ENCODE measurements at places on chromosomes 12 and 14.

DNA sequence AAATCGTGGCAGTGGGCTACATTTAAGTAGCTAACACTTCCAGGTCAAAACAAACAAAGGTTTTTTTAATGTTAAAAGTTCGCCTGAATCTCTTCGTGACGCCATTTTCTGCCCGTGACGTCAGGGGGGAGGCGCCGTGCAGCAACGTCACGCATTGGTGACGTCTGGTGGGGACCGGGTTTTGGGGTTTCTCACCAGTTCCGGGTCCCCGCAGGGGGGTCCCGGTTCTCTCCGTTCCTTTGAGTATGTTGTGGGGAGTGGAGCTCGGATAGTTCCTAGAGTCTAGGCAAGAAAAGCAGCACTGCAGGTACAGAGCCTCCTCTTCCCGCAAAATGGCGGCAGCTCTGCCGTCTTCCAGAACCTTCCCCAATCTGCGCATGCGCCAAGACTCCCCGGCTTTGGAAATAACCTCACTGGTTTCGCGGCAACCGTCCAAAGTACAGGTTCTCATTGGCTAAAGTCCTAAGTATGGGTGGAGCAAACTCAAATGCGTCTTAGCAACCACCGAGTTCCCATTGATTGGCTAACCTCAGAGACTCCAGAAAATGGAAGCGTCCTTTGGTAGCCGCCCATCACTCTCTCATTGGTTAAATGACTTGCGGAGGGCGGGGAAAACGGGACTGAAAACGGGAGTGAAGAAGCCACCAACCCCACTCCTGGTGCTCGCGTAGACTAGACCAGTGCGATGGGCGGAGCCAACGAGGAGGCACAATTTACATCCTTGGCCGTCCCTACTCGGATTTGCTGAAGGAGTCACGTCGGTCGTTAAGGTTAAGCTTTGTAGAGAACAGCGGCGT lies at the start of gene RBM23:
TSS of gene RBM23 (minus strand) at position 346 of the 797 bp plus-strand sequence.
- peak; percentile 99 for DNase-seq

- no peak for DNase-seq
These were observed 1226.5 kb downstream of the GALC start for GRCh38 chr14:86766469-86766868.

- DNase-seq, result no peak
These were observed 12.7 kb downstream of the PPP1R36 start for GRCh38 chr14:64562436-64562835.

- DNase-seq, result no peak
These were observed 23.6 kb downstream of the BDKRB1 start for GRCh38 chr14:96279564-96279963.

- DNase-seq, result no peak
These were observed 22.9 kb upstream of the CATSPERB start for GRCh38 chr14:91754819-91755218.

GRCh38 chr12:19031032-19031431 lies 98.5 kb upstream of the PLEKHA5 start:
- DNase-seq, result no peak

GRCh38 chr12:109944561-109945359 lies 44.7 kb downstream of the TCHP start:
- peak; percentile 31 for DNase-seq

- no peak for DNase-seq
These were observed 771.2 kb downstream of the FSCB start for GRCh38 chr14:43735932-43736331.

GRCh38 chr12:68175557-68176061 lies 16.1 kb upstream of the IFNG start:
- DNase-seq, result no peak

- no peak for DNase-seq
These were observed 277.4 kb downstream of the DAD1 start for GRCh38 chr14:22311636-22312035.

- no peak for DNase-seq
These were observed 8.7 kb downstream of the CLIP1 start for GRCh38 chr12:122413516-122414404.

DNA sequence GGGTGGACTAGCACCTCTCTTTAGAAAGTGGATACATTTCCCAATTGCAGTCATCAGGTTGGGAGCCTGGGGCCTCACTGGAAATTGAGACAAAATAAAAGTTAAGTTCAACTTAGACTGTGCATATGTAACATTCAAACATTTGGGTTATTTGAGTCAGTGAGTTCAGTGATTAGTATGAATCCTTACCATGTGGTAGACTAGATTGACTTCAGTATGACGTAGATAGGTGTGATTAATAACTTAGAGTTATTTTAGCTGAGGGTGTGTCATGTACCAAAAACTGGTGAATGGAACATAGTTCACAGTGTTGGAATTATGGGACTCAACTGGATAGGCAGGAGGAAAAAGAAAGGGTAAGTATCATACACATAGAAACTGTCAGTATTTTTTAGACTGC lies 8.0 kb upstream of the SSTR1 start:
- no peak for DNase-seq

GRCh38 chr14:53840444-53840843 lies 116.2 kb downstream of the BMP4 start:
- no peak for DNase-seq

- peak; percentile 49 for DNase-seq
These were observed 323 bp downstream of the VTI1B start for GRCh38 chr14:67674139-67674479.

- no peak for DNase-seq
These were observed 125.7 kb downstream of the TSPAN9 start for GRCh38 chr12:3202734-3203446.

DNA sequence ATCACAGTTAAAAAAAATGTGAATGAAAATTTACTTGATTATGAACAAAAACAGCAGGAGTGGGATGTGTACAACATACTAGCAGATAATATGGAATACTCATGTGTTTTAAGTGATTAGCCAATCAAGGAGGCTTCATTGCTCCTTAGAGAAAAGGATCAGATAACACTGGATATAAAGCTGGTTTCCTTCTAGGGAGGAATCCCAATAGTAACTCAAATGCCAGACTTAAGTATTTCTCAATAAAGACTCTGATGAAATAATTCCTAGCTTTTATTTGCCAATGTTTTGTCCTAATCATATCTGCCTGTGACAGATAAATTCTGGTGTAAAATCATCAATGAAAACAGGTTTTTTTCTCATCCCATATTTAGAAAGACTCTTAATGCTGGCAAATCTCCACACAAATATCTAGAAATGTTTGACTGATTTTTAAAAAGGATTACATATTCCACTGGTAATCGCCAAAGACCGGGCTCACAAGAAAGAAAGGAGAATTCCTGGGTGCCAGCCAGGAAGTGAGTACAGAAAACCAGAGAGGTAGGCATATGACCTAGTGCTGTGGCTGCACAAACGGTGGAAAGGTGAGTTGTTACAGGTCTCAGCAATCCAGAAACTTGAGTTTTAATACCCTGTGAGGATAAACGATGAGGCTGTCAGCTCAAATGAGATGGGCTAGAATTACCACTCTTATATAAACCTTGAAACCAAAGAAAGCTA lies 108.6 kb upstream of the TTC7B start:
- DNase-seq, result no peak

GRCh38 chr14:56004786-56005185 lies 113.4 kb upstream of the PELI2 start:
- DNase-seq, result peak; percentile 1

DNA sequence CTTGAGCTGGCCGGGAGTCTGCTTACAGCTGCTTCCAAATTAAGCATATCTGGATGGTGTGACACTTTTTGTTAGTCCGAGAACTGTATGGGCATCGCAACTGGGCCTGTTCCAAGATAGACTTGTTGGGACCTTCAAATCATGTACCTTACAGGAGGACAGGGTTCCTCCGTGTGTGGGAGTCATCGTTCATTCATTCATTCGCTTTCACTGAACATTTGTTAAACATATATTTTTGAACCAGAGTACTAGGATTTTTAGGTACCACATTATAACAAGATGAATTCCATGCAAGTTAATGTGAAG lies 387 bp upstream of the IPO8 start:
- DNase-seq, result no peak

- no peak for DNase-seq
These were observed 28.7 kb downstream of the TRAF3 start for GRCh38 chr14:102805941-102806340.

- no peak for DNase-seq
These were observed 1.6 kb downstream of the TDP1 start for GRCh38 chr14:89957376-89957775.

- DNase-seq, result no peak
These were observed 5.2 kb upstream of the PRH1 start for GRCh38 chr12:10889226-10889625.

DNA sequence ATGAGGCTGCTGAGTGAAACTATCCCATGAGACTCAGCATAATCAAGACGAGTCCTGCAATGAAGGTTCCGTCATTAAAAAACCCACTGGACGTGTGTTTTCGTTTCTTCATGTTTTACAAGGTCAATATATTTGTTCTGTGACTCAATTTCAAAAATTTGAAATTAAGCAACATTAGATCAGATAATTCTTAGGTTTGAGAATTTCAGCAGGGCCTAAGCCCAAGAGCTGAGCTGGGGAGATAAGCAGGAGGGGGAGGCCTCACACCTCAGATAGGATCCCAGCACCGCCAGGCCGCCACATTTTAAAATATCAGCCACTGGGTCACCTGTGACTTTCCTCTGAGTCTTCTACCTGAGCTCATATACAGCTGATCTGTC lies 13.3 kb downstream of the STX2 start:
- no peak for DNase-seq

GRCh38 chr12:28202374-28203130 lies 12.3 kb downstream of the CCDC91 start:
- DNase-seq, result no peak

DNA sequence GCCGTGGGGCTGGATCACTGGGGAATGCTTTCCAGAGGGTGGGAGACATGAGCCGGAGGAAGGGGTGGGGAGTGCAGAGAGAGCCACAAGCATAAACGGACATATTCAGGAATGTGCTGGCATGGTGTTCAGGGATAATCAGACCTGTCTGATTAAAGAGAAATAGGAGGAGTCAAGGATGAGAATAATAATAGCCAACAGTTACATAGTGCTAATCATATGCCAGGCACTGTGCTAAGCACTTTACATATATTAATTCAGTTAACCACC lies 43.7 kb downstream of the LTBP2 start:
- no peak for DNase-seq

DNA sequence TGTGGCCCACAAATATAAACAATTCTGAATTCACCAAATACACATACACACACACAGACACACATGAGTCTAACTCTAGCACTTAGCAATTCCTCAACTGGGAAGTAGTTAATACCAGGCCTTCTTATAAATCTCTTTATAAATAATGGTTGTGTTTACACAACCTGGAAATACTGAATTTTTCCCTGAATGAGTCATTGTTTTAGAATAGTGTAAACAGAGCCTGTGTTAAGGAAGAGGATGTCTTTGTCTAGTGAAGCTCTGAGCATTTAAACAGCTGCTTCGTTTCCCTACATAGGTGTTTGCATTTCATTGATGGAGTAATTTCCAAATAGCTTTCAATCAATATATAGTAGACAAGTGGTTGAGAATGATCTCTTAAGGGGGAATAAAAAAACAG lies 218.8 kb downstream of the BTG1 start:
- DNase-seq, result no peak

DNA sequence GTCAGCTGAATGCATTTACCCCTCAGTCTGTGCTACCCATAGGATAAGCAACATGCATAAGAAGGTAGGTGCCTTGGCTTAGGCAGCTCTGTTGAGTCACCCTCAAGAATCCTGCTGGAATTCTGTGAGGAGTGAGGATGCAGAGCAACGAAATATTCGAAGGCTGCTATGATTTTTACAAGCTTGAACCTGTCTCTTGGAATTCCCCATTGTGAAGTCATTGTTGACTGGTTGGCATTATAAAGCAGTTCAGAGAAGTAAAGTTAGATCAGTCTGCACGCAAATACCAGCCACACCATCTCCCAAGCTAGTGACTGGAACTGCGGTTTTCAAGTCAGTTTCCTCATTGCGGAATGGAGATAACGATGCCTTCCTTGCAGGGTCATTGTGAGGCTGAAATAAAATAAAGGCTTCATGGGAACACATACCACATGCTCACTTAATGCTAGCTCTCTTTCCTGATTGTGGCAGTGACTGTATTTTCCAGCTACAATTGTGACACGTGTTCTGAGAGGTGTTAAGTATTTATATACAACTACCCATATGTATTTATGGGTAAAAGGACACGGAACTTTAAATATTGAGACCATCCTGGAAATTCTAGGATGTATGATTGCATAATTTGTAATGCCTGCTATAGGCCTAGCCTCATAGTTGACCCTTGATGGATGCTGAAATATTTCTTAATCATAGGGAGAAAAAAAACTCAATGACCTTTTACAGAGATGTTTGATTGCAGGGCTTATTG lies 96.7 kb downstream of the ETV6 start:
- DNase-seq, result peak; percentile 23

DNA sequence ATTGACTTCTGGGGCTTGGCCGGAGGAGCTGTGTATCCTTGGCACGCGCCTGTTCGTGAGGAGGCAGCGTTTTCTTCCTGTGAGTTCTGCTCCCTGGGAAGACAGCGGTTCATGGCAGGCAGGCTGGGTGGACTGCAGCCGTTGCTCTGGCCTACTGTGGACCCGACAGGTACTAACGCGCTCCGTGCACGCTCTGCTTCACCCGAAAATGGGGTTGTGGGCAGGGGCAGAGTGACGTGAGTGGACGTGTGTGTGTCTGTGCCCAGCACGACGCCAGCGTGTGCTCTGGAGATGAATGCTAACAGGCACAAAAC lies 179.1 kb downstream of the KIF26A start:
- no peak for DNase-seq

DNA sequence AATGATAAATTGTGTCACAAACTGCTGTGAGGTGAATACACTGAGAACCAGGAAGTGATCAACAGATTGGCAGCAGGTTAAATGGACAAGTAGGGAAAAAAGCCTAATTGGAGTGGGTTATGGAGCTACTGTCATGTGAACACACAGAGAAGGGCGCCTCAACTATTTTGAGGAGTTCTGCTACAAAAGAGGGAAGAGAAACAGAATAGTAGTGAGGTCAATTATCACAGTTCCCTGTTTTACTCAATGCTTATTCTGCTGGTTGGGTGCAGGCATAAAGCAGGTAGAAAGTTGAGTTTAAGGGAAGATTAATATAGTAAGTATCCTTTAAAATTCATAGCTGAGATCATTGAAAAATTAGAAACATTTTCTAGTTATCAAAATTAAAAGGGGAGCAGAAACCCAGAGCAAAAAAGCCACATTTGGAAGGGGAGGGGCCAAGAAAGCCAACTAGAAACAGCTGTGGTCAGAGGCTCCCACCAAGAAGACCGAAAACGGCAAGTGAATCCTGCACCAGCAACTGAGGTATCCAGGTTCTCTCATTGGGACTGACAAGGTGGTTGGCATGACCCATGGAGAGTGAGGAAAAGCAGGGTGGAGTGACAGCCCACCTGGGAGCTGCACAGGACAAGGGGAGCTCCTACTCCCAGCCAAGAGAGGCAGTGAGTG lies 105.7 kb downstream of the ZC3H14 start:
- no peak for DNase-seq

All from C1 segment of cervical spinal cord (tissue), 14 donors.